ENCODE measurements at places on chromosomes 5 and 9.

- peak; percentile 83 for DNase-seq
Observed at GRCh38 chr9:86494644-86495111, 140.5 kb upstream of the TUT7 start.

DNA sequence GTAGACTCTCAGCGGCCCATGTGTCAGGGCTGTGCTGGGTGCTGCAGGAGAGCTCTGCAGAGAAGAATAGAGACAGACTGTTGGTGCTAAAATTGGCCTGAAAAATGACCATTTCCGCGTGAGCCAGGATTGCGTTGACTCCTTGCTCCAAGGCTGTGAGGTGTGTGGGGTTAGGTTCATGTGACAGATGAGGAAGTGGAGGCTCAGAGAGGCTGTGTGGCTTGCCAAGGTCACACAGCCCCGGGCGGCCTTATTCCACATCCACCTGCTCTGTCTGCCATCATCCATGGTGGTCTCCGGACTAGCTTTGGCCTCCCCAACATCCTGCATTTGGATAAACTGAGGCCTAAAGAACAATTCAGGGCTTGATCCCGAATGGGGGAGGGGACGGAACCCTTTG, 15.2 kb downstream of the NEK6 start:
- no peak for DNase-seq

- DNase-seq = peak; percentile 90
Observed at GRCh38 chr5:130549884-130550561, 615.0 kb downstream of the HINT1 start.

DNA sequence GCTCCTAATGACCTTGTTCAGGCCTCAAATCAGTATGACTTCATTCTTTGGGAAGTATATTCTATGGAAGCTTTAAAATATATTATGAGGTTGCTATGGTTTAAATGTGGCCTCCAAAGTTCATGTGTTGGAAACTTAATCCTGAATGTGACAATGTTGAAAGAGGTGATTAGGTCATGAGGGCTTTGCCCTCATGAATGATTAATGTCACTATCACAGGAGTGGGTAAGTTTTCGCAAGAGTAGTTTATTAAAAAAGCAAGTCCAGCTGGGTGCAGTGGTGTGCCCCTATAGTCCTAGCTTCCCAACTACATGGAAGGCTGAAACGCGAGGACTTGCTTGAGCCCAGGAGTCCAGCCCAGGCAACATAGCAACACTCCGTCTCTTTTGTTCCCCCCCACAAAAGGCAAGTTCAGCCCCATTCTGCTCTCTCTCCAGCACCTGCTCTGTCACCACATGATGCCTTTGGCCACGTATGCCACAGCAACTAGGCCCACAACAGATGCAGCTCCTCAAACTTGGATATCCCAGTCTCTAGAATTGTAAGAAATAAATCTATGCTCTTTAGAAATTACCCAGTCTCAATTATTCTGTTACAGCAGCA, 105.3 kb downstream of the SIL1 start:
- DNase-seq = no peak

DNA sequence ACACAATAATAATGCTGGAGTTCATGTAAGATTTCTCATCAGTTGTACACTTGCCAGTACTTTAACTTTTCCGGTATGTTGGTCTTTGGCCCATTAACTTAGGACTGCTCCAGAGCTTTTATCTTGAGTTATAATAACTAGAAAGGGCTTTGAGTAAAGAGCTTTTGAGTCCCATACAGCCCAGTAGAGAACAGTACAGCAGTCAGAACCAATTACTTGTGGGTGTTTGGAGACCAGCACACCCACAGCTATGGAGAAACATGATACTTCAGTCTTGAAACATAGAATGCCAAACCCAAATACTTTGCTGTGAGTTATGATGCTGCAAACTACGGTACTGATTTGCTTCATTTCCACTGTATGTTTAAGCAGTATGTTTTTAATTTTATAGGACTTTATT, 374.3 kb downstream of the CCDC171 start:
- peak; percentile 17 for DNase-seq

GRCh38 chr5:72126796-72127195, 19.5 kb downstream of the MAP1B start:
- no peak for DNase-seq

- DNase-seq = no peak
Observed at GRCh38 chr5:124395287-124395686, 351.2 kb downstream of the ZNF608 start.

- DNase-seq = no peak
Observed at GRCh38 chr5:144525000-144525399, 354.3 kb downstream of the KCTD16 start.

- DNase-seq = no peak
Observed at GRCh38 chr5:531101-531748, 7.0 kb upstream of the SLC9A3 start.

DNA sequence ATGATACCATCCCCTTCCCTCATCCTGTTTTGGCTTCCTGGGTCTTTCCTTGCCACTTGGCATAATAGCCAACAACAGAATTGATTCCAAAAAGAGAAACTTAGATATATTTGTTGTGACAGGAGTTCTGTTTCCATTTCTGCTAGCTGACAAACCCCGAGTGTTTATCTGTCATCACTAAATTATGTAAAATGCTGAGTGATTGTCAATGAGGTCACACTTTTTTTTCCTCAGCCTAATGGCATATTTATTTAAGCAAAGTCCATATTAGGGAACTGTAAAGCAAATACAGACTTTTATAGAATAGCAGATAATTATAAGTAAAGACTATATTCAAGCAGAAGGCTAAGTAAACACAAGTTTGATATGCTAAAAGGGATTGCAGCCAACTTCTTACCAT, 64.0 kb downstream of the RGS7BP start:
- no peak for DNase-seq

DNA sequence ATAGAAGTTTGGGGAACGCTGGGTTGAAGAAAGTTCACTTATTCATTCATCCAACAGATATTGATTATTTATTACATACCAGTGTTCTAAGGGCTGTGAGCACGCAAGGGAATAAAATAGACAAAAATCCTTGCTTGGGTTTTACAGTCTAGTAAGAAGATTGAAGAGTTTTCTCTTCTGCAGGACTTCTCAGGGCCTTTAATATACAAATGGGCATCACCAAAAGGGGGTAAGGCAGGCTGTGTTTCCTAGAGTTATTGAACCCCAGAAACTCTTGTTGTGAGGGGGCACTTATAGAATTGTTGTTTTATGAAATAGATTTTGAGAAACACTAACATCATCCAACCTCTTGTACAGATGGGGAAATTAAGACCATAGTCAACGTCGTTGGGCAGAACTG, 198.5 kb upstream of the ZNF618 start:
- DNase-seq = no peak

DNA sequence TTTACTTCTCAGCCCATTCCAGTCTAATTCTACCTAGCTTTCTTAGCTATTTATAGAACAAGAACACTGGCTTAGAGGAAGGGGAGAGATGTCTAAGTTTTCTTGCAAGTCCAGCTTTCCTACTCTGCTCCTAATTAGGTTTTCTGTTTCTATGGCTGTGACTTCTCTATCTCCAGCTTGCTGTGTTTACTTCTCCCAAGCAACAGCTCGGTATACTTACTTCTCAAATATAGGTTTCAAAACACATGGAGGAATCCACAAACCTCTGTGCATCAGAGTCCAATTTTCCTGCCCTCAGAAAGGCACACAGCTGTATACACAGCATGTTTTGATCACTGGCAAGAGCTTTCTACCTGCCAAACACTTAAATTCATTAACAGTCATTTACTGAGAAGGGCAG, 17.4 kb upstream of the HMGCR start:
- DNase-seq = no peak

DNA sequence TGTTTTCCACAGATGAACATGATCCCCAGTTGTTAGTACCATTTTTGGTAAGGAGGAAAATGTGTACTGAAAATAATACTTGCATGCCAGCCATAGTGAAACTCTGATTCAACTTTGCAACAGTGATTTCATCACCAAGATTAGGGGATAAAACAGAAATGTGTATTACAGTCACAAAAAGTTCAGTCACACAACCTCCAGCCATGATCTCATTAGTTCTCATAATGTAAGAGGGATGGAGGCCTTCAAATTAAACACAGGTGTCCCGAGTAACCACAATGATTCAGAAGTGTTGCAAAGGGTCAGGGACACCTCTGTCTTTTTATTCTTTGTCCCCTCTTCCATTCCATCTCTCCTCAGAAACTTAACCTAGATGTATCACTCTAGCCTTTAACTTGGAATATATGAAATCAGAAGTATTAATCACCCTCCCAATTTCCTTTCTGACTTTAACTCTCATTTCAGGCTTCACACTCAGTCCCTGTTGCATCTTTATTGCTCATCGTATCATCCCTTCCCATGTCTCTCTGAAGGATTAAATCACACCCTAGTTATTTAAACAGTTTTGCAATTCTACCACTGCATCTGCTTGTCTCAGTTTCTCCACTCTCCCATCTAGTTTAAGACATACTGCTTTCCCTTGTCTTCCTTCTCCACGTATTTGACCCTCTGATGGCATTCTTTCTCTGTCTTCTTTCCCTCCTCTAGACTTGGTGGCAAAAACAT, 291.2 kb downstream of the ADAMTS6 start:
- peak; percentile 99 for DNase-seq

DNA sequence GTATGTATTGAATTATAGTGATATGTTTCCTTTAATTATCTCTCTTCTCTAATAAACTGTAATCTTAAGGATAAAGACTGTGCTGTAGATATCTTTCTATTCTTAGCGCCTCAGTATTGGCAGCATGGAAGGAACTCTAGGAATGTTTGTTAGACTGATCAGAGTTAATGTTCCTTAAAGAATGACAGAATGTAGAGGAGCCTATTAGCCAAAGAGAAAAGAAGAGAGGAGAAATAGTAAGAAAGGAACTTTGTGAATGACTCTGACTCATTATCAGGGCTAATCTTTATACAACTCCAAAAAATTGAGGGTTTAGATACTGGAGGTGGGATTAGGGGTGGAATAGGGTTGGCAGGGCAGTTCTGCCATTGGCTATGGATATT, 59.0 kb upstream of the NUDT12 start:
- DNase-seq = peak; percentile 1

DNA sequence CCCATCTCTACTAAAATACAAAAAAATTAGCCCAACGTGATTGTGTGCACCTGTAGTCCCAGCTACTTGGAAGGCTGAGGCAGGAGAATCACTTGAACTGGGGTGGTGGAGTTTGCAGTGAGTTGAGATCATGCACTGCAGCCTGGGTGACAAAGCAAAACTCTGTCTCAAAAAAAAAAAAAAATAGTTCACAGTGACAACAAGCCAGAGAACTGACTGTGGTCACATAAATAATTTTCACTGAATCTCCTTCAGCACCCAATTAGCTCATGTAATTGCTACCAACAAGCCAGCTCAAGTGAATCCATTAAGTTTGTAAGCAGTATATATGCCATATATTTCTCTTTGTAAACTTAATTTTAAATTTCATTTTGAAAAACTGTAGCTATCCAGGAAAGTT, 14.5 kb upstream of the AFAP1L1 start:
- DNase-seq = peak; percentile 54

GRCh38 chr5:1780614-1780930, 19.1 kb downstream of the MRPL36 start:
- no peak for DNase-seq

- no peak for DNase-seq
Observed at GRCh38 chr9:35712762-35713400, 19.1 kb downstream of the TLN1 start.

GRCh38 chr5:169416583-169417196, 115.8 kb upstream of the SLIT3 start:
- DNase-seq = peak; percentile 92

GRCh38 chr9:132757016-132757415, 86.8 kb downstream of the GTF3C4 start:
- no peak for DNase-seq

DNA sequence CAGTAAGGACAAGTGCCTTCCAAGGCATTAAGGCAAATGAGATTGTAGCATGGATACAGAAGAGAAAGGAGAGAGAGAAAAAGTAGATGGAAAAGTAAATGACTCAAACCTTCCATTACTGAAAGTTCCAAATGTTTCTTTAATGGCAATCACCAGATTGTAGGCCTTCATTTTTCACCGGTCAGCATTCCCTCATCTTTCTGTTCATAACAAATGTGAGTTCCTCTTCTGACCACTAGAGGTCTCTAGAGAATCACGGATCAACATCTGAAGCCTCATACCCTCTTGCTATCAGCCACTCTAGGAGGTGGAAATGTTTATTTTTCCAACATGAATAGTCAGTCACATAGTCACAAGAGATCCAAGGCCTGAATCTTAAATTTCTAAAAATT, 73.6 kb upstream of the RPS23 start:
- DNase-seq = peak; percentile 88

DNA sequence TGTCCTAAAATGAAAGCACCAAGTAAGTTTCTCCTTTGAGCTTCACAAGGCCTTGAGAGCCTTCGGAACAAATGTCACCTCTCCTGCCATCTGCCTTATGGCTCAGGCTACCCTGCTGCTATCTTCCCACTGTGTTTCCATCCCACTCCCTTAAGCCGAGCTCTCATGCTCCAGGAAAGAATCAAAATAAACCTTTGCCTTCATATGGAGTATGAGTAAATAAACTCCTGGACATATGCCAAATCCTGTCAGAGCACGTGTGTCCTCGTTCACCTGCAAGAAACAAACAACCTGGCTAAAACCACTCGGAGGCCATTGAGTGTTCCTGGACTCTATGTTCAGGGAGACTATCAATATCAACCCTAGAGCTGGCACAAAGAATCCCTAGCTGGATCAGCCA, 122.3 kb upstream of the CCDC112 start:
- no peak for DNase-seq

DNA sequence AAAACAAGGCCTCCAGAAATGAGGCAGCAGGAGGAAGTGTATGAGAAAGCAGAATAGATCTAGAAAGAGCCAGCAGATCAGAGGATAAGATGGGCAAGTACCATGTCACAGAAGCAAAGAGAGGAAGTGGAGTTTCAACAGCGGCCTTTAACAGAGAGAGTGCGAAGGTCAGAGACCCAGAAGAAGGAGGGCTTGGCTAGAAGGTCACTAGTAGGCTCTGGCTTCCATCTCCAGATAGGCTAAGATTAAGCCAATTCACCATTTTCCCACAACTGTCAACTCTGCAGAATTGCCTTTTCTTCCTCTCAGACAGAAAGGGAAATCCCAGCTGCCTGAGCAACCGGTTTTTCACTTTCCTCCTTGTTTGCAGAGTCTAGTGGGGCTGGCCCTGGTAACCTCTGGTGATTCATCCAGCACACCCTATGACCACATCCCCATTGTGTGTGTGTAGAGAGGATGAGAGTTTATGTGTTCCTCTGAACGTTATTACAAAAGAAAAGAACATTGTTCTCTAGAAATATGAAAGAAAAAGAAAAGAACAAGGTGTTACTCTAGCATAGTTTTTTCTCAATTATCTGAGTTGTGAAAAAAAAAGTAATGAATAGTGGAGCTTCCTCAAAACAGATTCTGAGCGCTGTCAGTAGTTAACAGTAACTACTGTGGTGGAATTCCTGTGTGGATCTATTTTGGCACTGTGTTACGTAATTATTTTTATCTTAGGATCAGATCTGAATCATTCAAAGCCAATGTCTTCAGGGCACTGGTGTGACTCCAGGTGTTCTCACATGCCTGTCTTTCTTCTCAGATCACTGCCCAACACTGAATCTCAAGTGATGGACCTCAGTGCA, 220.4 kb downstream of the ARRDC3 start:
- peak; percentile 85 for DNase-seq
